ENCODE measurements at places on chromosomes 12 and 14.
A peak's percentile ranks its signal among the peaks of the same experiment; 100 is the strongest.

- DNase-seq, result no peak
Measured at GRCh38 chr12:102419094-102419764, 61.1 kb downstream of the IGF1 start.

DNA sequence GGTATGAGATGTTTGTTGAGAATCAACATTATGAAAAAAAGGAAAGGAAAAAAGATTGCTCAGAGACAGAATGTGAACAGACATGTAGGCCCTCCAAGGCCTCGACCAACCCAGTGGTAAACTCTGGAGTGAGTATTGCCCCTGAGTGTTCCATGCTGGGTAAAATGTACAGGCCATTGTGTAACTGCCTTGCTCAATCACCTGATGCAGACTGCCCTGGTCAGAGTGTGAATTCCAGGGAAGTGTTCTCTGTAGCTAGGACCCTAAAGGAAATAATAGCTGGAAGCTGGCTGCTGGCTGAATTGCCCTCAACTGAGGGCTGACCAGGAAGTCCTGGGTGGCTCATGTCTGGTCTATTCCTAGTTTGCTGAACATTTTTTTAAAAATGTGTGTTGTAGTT, 1081.4 kb upstream of the LRFN5 start:
- no peak for DNase-seq

DNA sequence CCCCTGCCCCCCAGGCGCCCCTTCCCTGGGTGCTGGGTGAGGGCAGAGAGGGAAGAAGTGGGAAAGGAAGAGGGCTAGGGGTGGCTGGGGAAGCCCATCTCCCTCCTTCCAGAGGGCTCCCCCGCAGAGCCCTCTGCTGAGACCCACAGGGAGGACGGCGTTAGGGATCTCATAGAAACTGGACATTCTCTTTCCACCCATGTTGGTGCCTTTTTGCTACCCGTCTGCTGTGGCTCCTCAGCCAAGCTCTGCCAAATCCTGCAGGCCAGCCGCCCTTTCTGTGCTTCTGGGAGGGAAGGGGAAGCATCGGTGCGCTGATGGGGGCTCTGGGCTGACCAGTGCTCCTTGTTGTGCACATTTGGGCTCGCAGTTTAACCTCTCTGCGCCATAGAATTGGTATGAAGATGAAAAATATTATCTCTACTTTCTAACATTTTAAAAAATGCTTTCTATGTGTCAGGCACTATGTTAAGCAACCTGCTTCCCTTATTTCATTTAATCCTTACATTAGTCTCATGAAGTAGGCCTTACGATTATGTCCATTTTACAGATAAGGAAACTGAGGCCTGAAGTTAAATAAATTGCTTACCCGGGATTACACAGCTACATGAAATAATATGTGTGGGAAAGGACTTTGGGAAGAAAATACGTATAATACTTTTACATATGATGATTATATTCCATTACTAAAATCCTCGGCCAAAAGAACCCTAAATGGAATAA, 981 bp downstream of the SLC48A1 start:
- DNase-seq, result no peak

- no peak for DNase-seq
Measured at GRCh38 chr14:64918216-64918615, 4.0 kb downstream of the CHURC1 start.

- DNase-seq, result no peak
Measured at GRCh38 chr12:49388682-49389386, 21.6 kb downstream of the SPATS2 start.

DNA sequence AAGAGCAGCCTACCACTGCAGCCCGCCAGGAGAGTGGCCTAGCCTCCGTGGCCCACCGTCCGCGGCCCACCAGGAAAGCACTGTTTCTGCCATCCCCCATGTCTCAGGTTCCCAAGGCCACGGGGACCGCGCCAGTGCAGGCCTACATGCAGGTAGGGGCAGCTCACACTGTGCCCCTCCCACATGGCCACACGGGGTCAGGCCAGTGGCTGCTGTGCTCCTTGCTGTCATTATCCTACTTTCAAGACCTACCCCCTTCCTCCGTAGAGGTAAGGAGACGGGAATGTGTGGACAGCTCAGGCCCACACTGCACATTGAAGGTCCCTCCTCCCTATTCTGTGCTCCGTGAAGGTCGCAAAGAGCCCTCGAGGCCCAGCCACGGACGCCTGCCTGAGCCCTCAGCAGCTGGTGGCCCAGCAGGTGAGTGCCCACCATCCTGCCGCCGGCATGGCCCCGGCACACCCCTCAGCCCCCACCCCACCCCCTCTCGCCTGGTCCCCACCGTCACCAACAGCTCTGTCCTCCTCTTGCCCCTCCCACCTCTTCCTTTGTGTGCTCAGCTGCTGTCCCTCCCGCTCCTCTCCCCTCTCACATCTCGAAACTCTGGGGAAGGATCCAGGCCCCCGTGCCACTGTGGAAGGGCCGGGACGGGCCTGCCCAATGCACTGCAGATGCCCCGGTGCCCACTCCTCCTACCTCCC, 10.0 kb downstream of the DDX51 start:
- no peak for DNase-seq

- DNase-seq, result no peak
Measured at GRCh38 chr14:53412819-53413675, 259.9 kb upstream of the DDHD1 start.

DNA sequence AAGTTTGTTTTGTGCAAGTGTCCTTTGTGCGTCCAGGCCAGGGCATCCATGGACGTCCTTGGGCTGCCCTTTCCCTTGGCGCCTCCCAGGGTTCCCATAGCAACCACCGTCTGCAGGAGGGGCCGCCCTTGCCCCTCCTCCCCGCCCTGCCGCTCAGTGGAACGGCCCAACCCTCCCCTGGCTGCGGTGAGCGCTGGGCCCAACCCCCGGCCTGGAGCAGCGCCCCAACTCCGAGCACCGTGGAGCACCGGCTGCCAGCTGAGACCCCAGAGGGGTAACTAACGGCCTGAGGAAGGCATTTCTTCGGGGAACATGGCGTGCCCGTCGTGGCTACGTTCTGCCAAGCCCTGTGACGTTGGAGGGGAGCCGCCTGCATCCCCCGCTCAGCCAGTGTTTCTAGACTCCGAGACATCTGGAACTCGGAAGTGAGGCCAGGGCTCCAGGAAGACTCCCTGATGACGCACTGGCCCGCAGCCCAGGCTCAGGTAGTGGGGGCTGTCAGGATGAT, 5.3 kb upstream of the ACACB start:
- DNase-seq, result peak; percentile 47

DNA sequence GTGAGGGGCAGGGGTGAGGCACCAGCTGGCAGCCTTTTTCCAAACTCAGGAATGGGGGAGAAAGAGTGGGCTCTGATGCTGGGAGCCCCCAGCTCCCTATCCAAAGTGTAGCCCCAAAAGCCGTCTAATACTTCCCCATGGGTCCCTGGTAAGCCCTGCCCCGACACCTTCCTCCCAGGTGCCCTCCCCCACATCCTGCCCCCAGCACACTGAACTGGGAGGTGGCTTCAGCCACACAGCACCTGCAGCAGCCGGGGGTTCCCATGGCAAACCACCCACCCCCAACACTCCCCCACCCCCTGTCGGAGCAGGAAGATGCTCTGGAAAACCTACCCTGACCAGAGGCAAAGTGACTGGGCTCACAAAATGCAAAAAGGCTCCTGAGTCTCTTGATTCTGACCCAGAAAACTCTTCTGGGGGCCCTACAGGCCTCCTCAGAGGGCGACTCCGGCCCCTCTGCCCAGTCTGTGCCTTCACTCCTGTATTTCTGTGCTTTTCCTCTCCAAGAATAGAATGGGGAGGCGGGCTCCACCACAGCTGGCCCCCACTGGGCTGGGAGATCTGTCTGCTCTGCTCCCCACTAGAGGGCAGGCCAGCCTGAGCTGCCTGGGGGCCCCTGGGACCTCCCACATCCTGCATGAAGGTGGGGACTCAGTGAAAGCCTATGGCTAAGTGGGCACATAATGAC, 81.6 kb downstream of the ITPK1 start:
- no peak for DNase-seq

- no peak for DNase-seq
Measured at GRCh38 chr12:91743704-91744321, 401.8 kb downstream of the BTG1 start.

DNA sequence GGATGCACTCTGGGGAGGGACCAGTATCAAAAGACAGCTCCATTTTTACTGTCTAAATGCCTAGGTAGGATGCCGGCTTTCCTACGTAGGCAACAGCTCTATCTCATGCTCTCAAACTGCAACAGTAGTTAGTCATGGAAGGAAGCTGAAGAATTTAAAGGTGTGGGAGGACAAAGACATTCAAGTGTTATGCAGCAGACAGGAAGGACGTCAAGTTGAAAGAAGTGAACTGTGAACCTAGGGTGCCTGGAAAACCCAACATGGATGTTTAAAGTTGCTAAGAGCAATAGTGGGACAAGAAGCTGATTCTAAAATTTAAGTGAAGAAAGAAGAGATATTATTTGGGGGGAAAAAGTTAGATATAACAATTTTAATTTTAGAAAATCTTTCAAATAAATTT, 5.9 kb downstream of the SEC23A start:
- no peak for DNase-seq

DNA sequence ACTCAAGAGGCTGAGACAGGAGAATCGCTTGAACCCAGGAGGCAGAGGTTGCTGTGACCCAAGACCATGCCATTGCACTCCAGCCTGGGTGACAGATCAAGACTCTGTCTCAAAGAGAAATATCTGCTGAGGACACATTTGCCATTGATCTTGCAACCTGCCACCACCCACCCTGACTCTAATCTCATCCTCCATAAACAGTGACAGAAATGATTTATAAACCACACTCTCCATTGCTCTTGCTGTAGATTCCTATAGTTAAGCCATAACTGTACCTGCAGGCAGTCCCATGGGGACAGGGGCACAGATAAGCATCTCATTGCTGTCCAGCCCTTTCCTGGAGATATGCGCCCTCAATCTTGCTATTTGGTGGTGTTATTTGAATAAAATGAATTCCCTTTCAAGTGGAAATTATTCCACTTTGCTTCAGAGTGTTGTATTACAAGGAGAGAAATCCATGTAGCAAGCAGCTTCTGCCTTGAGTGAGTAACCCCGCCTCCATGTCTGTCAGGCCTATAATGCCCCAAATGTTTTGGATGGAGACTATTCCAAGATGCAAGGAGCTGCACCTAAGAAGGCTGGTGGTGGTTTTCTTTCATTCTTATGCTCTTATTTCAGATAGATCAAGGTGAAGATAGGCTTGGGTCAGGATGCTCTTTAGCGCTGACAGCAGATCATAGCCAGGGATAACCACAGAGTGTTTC, 3.0 kb upstream of the ZDHHC22 start:
- no peak for DNase-seq

- no peak for DNase-seq
Measured at GRCh38 chr12:15404485-15404884, 82.2 kb downstream of the PTPRO start.

DNA sequence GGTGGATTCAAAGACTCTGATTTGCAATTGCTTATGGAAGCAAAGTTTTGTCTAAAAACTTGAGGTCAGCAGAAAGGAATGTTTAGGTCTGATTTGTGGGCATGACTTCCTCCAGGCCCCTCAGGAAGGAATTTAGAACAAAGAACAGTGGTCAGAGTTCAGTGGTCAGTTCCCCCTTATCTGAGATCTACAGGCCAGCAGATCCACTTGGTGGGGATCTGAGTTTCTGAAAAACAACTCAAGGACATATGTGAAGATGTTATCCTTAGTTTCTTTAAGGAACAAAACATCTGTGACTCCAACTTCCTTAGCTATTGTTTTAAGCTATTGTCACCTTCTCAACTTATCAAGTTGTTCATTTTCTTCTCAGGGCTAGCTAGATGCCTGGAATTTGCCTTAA, 28.0 kb upstream of the NAA30 start:
- no peak for DNase-seq

GRCh38 chr12:93847517-93848474, 170.6 kb downstream of the CRADD start:
- no peak for DNase-seq

GRCh38 chr12:13437541-13437940, 241.0 kb downstream of the EMP1 start:
- no peak for DNase-seq

DNA sequence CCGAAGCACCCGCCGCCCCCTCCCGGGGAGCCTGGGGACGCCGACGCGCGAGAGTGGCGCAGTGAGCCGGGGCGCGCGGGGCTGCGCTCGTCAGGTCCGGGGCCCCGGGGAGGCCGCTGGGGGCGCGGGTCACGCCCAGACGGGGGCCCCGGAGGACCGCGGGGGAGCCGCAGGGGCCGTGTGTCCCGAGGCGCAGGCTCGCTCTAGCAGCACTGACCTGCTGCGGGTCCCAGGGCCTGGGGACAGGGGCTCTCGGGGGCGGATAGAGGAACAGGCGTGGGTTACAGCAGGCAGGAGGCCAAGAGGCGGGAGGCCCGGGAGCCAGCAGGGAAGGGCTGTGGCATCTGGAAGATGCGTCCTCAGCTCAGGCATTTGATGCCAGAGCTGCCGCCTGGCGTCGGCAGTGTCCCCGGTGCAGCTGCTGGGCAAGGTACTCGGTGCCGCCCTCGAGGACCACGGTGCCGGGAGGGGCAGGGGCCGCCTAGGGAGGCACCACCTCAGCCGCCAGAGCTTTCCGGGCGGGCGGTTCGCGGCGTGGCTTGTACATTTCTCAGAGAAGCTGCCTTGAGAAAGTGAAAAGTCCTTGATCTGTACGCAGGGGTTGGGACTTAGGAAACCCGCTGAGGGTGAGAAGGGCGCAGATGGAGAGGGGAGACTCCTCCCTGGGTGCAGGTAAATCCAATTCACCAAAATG, 1.2 kb downstream of the WNT5B start:
- DNase-seq, result no peak

GRCh38 chr14:79549515-79549914, 661.8 kb downstream of the DIO2 start:
- DNase-seq, result no peak

DNA sequence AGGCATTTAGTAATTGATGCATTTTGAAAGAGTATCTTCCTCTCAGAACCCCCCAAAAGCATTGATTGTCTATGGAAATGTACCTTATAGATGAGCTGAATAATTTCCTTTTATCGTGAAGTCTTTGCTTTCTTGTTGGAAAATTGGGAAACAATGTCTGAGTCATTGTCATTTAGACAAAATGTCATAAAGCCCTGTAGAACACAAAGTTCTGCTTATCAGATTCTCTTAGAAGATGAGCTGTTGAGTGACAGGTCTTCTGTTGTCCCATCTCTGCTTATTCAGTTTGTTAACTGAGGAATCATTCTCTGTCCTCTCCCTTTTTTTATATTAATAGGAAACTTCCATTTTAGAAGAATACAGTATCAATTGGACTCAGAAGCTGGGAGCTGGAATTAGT, 22.9 kb downstream of the MAPKAPK5 start:
- no peak for DNase-seq

GRCh38 chr14:48690349-48690748, 895.8 kb downstream of the RPS29 start:
- no peak for DNase-seq
